Airway epithelial cell (primary cell): ENCODE measurements at places on chromosomes 3 and 15. TPM values are rescaled to one million over a fixed set of nuclear protein-coding genes. Genes with fewer than 3 reads are reported as not detected.

The LXN gene
- 3.6 and 5.1 TPM in 2 replicates for total RNA-seq

The SIDT1 gene
- total RNA-seq, result 1.4 and 3.7 TPM in 2 replicates

The GOLGA6B gene
- total RNA-seq, result not detected in 2 replicates

The COLQ gene
- 0.21 TPM in 1 of 2 replicates, not detected in the other for total RNA-seq

The TMEM266 gene
- 0.07 TPM in 1 of 2 replicates, not detected in the other for total RNA-seq
